ENCODE measurements at places on chromosomes 6 and 20.

GRCh38 chr20:63061051-63061770, 54.4 kb upstream of the BHLHE23 start:
- no peak for DNase-seq

DNA sequence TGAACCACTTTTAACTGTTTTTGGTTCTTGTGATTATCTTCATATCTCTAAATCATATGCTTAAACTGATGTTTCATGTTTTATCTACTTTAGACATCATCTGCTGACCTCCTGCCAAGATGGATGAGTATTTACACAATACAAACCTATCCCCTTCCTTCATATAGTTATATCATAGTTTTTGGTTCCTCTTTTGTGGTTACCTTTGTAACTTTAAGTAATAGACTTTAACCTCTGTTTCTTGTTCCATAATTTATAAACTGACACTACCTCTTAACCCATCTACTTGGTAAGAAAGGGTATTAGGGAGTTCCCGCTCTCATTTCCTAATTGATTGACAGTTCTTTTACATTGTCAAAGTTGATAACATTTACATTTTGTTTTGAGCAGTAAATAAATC, 11.9 kb downstream of the PCMT1 start:
- no peak for DNase-seq

GRCh38 chr6:113686049-113686448, 171.1 kb upstream of the MARCKS start:
- DNase-seq, result no peak

DNA sequence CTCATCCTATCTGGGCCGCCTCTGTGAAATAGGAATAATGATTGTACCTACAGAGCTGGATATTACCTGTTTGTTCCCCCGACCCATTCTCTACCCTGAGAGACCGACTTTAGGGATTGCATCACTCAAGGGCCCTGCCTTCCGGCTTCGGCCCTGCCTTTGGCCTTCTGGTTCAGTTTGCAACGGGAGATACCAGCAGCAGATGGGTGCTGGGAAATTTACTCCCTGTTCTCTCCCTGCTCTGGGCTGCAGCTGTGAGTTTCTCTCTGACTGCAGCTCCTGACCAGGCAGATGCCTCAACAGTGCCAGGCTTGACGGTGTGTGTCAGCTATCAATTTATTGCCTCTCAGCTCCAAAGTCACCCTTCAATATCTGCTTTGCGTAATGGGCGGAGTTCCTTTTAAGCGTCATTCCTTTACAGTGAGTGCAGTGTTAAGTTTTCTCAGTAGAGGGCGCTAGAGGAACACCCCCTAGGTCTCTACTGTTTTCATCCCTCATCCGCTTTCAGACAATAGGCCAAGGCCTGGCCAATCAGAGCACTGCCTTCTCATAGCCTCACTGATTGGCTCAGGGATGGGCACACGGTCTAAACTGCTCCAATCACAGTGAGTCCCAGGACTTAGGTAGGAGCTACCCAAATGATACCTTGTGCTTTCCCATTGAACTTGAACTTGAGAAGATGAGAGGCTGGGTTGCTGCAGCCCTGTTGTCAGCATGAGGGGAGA, 30.0 kb downstream of the KCNG1 start:
- peak; percentile 73 for DNase-seq

GRCh38 chr6:157036245-157036711, 259.1 kb downstream of the ARID1B start:
- no peak for DNase-seq

GRCh38 chr6:26275663-26276062, 89.3 kb upstream of the BTN3A2 start:
- no peak for DNase-seq

- DNase-seq, result no peak
These were observed 132.3 kb downstream of the CARMIL1 start for GRCh38 chr6:25411316-25411950.

DNA sequence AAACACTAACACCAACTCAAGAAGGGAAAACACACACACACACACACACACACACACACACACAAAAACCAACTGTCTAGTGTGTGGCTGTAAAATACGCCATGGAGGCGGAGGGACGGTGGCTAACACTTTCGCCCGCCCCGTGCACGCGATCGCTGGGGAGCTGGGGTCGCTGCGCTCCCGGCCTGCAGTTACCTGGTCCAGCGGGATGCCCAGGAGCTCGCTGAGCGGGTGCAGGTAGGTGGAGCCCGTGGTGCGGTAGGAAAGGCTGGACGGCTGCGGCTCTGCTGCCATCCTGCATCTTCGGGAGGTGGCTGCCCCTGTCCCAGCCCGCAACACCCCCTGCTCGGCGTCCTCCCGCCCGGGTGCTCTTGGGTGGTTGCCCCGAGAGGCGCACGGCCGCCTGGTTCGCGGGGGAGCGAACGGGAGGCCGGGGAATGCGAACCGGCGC, 303 bp downstream of the MBOAT1 start:
- DNase-seq, result peak; percentile 57

DNA sequence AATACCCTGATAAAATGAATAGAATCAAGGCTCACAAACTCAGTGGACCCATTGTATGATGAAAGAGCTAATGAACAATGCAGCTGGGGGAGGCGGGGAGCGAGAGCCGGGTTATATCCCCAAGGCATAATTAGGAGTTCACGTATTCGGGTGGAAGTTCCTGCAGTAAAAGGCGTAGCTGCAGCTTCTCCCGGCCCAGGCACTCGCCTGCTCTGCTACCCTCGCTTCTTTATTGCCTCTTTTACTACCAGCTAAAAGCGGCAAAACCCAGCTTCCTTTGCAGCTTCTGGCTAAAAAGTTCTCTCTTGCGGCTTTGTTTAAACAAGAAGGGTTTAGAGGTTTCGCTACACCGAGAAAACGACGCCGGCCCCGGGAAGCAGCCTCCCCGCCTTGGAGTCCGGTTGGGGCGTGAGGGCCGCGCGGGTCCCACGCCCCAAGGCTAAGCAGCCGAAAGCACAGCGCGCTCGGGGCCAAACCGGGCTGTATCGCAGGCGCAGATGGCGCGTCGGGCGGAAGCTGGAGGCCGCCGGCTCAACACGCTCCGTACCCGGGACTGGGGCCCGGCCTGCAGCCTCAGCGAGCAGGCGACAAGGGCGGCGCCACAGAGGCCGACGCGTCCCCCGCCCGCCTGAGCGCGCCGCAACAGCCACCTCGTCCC, 1.6 kb downstream of the ZBTB2 start:
- DNase-seq, result peak; percentile 77

- DNase-seq, result no peak
These were observed 45.1 kb downstream of the KHDC1L start for GRCh38 chr6:73180076-73180738.

GRCh38 chr6:164178679-164179332, 764.3 kb downstream of the QKI start:
- DNase-seq, result no peak

- DNase-seq, result no peak
These were observed 59.6 kb upstream of the PHIP start for GRCh38 chr6:79137671-79138070.

- no peak for DNase-seq
These were observed 669.4 kb downstream of the DHX35 start for GRCh38 chr20:39631557-39631956.

- DNase-seq, result no peak
These were observed 134.0 kb upstream of the HCRTR2 start for GRCh38 chr6:55040102-55040848.

DNA sequence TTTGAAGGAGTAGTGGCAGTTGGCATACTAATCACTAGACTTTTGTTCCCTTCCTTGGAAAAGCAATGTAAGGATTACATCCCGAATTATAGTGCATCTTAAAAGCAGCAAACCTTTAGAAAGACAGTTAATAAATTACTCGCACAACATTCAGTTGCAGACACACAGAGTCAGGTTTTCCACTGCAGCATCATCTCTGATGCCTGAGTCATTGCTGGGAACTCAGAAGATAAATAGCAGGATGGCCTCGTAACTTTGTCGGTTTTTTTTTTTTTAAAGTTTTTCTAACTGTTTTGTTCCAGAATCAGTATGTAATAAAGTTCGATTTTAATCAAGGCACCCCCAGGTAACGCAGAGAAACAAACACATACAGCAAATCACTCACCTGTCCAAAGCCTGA, 34.3 kb downstream of the GJA10 start:
- no peak for DNase-seq

DNA sequence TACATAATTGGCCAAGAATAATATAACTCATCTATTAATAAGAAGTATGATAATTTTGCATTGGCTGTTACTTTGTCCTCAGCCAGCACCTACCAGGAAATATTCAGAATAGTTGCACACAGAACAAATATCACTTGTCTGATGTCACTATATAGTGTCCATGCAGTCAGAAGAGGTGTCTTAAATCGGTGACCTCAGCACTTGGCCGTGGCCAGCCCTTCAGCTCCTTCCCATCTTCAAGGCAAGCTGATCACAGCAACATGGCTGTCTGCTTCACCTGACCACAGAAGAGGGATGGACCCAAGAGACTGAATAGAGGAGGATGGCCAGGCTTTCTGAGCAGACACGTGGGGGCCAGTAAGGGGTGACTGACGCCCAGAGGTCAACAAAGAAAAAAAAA, 22.2 kb downstream of the PDE10A start:
- no peak for DNase-seq

- DNase-seq, result no peak
These were observed 49.1 kb upstream of the OPRM1 start for GRCh38 chr6:153989989-153990388.

GRCh38 chr6:150751296-150751695, 114.2 kb upstream of the MTHFD1L start:
- DNase-seq, result no peak

All from NCI-H2171 treated with DMSO at 0.1 percent for 48 hours (cell line).